ENCODE measurements at places on chromosomes 7 and 10.

DNA sequence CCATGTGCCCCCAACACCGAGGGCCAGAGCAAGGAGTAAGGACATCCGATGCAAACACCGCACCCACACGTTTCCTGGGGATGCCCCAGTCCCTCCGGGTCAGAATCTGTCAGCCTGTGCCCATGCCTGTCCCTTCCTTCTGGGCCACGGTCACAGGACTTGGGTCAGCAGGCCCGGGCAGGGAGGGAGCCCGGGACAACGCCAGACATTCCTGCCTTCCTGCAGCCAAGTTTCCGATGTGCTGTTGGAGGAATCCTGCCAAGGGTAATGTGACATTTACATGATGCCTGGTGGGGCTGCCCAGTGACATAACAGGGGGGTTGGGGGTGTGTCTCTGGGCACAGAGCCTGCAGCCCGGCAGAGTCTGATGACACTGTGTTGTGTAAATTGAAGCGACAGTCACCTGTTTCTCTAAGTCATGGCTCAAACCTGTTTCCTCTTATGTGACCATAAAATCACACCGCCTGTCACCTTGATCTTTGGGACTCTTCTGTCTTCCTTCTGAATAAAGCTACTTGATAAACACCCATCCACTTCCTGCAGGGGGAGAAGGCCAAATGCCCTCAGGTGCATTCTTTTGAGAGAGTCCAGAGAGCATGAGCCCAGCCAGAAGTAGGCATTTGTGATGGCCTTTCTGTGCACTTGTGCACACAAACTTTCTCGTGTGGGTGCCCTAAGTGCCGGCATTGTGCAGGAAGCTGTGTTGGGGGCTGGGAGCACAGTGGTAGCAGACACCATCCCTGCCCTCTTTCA is 175.3 kb upstream of the RHEB start:
- DNase-seq = peak; percentile 26

DNA sequence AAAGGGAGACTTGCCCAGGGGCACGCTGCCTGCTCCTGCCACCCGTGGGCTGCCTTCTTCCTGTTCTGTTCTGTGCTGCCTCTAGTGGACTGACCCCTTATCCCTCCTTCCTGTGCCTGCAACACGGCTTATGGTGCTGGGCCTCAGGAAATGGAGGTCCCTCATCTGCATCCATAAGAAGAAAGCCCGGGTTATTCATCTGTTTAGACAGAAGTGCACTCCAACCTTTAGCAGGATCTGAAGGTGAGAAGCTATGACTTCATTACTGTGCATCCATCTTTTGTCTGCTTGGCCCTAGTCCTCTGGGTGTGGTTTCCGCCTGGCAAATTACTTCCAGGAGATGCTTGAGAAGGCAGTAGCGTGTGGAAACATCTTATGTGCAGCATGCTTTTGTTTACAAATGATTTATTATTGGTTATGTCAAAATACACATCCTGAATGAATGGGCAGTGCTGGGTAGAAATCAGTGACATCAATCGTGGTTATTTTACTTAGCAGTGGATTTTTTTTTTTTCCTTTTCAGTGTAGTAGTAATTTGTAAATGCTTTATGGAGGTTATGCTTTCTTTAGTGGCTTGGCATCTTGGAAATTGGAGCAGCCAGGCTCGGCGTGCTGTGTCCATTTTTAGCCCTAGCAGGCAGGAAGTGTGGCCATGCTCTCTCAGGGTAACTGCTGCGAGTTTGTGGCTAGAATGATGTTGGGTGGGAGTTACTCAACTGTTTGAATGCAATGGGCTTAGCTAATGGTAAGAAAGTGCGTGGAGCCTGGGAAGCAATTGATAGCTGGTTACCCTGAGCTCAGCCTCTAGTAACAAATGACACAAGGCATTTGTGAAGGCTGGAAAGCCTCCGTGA is 12.7 kb downstream of the PTPRE start:
- no peak for DNase-seq

- DNase-seq = no peak
Measured at GRCh38 chr10:128422190-128422589, 296.0 kb upstream of the MKI67 start.

GRCh38 chr7:126450269-126450671 is 802.5 kb downstream of the GRM8 start:
- DNase-seq = no peak

GRCh38 chr10:5447056-5447455 is 34.7 kb downstream of the NET1 start:
- DNase-seq = no peak

- no peak for DNase-seq
Measured at GRCh38 chr7:135717693-135718092, 10.3 kb downstream of the SLC13A4 start.

GRCh38 chr7:40579401-40579800 is 444.6 kb downstream of the SUGCT start:
- DNase-seq = no peak

- no peak for DNase-seq
Measured at GRCh38 chr7:120947980-120948379, 2.6 kb upstream of the ING3 start.

GRCh38 chr10:18737841-18738240 is 78.6 kb downstream of the ARL5B start:
- DNase-seq = no peak

- no peak for DNase-seq
Measured at GRCh38 chr7:92633211-92633906, 43.2 kb upstream of the FAM133B start.

DNA sequence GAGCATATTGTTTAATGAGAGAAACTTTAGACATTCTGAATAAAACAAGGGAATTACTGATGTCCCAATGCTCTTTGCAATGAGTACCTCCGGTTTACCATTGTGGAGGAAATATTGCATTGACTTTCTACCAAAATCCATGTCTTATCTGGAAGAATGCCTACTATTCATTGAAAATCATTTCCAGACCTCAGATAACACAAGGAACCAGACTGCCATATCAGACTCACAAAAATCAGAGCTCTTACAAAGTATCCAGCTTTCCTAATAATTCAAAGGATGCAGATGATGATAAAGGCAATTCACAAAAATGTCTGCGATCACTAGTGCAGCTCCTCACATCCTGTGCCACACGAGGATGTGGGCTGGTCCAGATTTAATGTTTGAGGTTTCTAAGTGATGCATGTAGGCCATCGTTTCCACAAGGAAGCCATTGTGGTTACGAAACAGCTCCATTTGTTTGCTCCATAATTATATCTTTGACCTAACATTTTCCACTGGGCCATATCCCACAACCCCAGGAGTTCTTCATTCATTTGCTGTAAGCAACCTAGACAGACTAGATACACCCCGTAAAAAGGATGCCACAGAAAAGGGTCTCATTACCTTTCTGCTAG is 831.1 kb upstream of the C7orf33 start:
- DNase-seq = no peak

- no peak for DNase-seq
Measured at GRCh38 chr10:49552277-49552676, 13.4 kb upstream of the ERCC6 start.

DNA sequence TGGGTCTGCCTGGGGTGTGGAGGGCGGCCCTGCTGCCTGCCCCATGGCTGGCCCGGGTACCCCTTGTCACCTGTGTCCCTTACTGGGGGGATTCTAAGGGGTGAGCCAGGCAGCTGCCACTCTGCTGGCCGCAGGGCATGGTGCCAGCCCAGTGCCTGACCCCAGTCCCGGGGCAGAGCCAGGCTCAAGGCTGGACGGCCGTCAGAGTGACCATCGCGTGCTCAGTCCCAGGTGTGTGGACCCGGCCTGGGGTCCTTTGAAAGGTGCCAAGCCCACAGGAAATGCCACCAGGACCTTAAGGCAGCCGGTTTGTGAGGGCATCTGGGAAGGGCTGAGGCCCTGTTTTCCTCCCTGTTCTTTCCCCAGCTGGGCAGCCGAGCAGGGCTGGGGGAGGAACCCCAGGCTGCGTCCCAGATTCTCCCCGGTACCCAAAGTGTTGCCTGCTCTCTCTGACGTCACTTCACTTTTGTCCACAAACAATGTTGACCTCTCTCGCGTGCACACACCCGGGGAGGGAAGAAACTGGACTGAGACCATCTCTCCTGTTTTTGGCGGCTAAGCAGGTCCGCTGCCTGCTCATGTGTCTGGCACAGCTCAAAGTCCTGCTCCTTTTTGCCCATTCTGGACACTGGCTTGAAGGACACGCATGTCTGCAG is 37.6 kb downstream of the PAPOLB start:
- no peak for DNase-seq

DNA sequence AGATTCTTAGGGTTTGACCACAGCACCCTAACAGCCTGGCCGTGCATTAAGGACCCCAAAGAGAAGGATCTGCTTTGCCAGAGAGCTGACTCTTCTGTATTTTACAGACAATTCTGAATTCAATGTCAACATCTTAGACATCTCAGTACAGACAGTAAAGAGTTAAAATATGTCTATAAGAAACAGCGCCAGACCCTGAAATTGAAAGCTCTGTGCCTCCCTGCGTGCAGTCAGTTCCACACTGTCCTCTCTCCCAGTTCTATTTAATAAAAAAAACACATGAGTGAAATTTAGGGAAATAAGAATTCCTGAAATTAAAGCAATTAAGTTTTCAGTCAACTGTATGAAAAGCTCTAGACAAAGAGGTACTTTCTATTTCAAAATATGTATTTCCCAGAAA is 45.1 kb downstream of the MET start:
- no peak for DNase-seq

- DNase-seq = no peak
Measured at GRCh38 chr10:77843264-77843663, 83.3 kb downstream of the DLG5 start.

DNA sequence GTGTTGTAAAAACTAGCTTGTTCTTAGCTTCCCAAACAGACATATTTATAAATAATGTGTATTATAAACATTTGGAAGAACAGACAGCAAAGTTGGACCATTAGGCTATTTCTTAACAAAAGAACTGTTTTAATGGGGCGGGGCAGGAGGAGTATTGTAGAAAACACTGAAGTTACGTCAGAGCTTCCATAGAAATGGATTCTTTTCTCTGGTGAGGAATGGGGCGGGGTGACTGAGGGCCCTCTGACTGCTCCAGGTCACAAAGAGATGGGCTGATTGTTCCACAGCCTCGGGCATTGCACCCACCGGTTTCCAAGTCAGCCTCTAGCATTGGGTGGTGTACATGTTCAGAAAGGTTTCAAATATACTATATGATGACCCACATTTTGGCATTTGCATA is 36.8 kb upstream of the ADAM12 start:
- no peak for DNase-seq

- DNase-seq = no peak
Measured at GRCh38 chr7:103686763-103687162, 240.8 kb upstream of the SLC26A5 start.

DNA sequence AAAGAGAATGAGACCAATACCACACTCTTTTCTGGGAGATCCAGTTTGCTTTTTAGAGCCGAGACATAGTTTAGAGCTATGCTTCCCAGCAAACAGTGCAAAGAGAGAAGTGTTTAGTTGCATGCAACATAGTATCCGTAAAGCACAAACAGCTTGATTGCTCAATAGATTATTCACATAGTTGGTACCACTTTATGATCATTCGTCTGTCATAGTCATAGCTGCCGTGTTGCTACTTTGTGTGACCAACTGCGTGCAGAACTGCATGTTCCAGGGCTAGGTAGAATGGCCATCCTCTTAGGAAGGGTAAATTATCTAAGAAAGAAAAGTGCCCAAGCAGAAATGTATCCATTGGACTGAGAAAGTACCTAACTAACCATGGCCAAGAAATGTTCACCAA is 203.5 kb upstream of the DKK1 start:
- DNase-seq = no peak

- DNase-seq = no peak
Measured at GRCh38 chr7:102073931-102074880, 212.5 kb upstream of the SH2B2 start.

- DNase-seq = no peak
Measured at GRCh38 chr10:75643944-75644692, 212.7 kb downstream of the LRMDA start.

DNA sequence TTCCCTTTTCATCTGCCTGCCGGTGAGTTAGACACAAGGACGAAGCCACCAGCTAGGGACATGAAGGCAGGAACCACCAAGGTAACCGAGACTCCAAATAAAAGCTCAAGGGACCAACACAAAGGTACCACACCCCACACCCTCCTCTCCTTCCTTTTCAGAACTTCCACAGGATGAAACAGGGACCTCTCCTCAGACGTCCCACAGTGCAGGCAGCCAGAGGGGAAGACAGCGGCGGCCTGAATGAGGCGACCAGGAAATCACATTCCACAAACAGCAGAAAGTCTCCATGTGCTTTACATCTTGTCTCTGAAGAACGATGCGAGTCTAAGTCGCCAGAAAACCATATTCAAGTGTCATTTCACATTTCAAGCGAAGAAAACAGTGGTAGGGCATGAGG is 97.8 kb downstream of the DIP2C start:
- DNase-seq = no peak

GRCh38 chr7:55573234-55573900 is 1.1 kb upstream of the VOPP1 start:
- DNase-seq = no peak

DNA sequence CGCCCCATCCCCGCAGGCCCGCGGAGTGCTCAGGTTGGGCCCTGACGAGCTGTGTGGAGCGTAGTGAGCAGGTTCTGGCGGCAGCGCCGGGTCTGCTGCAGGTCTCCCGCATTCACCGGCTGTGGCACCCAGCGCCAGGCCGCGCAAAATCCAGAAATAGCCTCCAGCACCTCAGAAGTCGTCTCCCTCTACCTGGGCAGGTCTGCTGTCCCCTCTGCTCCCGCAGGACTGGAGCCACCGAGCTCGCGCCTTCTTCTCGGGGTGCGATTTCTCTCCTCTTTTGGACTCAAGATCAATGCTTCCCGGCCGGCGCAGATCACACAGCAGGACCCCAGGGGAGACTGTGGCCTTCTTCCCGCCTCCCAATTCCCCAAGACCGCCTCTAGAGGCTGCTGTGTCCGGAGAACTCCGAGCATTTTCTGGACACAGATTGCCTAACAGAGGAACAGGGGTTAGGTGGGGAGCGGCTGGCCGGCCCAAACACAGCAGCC is 8.4 kb downstream of the TLX1 start:
- no peak for DNase-seq

DNA sequence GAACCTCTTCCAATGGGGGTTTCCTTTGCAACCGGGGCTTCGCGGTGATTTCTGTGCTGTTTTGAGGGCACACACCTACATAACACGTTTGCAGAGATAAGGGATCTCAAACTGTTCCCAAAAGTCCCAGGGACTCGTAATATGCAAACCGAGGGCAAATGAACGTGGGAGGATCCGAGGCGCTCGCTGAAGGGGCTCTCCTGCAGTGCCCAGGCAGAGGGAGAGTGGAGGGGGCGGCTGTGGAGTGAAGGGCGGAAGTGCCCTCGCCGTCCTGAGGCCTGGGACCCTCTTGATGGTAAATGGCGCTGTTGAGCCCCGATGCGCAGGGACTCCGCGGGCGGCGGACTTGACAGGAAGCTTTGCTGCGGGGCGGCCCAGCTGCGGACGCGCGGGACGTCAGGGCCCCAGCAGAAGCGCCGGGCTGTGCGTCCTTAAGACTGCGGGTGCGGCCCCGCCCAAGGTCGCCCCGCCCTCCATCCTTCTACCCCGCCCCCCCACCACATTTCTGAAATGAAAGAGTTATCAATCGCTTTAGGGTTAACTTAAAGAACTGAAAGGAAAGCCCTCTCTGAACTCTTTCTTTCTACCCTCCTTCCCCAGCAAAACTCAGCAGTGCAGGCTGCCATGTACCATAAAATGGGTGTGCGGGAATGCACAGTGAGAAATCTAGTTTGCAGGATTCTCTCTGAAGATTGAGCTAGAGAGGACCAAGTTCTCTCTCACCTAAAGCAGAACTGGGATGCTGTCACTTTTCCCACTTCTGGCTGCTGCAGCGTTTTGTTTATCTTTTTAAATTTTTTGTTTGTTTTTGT is 151.8 kb upstream of the YAE1 start:
- no peak for DNase-seq

- no peak for DNase-seq
Measured at GRCh38 chr7:95974108-95974507, 201.8 kb downstream of the DYNC1I1 start.

GRCh38 chr10:113291413-113291812 is 261.4 kb upstream of the HABP2 start:
- no peak for DNase-seq

Data from C1 segment of cervical spinal cord (tissue), 14 donors.